ENCODE measurements at places on chromosomes 1 and 21.
A peak's percentile ranks its signal among the peaks of the same experiment; 100 is the strongest.

GRCh38 chr1:246058466-246058865 is 448.6 kb downstream of the SMYD3 start:
- DNase-seq, result no peak

- no peak for DNase-seq
Measured at GRCh38 chr1:154629061-154629674, 21.2 kb upstream of the ADAR start.

DNA sequence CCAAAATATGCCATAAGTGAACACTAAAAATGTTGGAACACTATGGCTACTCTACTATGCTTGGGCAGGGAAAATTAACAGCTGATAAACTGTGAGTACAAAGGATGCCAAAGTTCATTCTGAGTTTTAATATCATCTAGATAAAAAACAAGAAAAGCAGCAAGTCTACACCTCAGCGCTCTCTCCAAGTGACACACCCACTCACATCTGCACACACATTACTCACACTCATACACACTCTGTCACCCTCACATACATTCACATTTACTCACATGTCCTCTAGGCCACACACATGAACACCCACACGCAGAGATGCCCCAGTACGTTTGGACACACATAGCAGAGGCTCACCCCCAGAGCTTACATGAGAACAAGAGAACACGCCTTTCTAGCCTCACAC is 87.3 kb upstream of the RAB4A start:
- DNase-seq, result no peak

DNA sequence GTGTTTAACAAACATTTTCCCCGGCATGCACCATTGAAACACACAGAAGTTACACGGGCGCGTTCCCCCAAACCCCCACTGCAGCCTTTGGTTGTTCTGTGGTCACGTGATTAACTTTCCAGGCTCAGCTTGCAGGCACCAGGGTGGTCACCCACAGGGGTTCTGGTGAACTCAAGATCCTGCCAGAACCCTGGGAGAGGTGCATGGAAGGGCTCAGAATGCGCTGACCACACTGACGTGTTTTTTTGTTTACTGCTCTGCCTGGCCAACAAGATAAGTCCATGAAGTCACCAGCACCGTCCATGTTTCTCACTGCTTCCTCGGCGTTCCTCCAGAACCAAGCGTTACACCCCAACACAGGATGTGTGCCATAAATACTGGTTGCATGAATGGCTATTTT is 229.5 kb upstream of the VAMP3 start:
- DNase-seq, result no peak

DNA sequence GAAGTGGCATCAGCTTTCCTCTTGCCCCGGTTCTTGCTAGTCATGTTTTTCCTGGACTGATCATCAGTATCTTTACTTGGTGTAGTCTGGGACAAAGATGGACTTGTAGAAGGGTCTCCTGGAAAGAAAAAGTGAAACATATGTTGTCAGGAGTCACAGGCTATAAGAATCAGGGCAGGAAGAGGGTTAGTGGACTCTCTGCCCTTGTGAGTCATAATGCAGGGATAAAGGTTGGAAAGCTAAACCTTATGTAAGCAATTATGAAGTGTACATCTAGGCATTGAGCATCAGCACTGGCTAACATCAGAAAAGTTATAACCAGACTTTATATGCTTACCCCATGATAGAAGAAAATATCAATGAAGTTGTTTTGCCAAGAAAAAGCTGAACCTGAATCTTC is 51.2 kb downstream of the XKR8 start:
- DNase-seq, result no peak

DNA sequence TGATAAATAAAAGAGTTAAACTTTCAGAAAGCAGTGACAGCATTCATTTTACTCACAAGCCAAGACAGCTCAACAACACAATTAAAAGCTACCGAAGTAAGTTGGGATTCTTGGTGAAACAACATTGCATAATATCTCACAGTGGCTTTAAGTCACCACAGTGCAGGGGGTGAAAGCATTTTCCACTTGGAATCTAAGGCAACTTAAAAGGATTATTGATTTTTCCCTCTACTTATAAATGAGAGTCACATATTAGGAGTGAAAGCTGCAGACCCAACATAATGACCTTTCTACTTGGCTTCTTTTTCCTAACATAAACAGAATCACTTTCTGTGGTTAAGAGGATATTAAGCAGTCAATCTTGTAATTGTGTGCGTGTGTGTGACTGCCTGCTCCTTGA is 536.6 kb upstream of the CXADR start:
- no peak for DNase-seq

DNA sequence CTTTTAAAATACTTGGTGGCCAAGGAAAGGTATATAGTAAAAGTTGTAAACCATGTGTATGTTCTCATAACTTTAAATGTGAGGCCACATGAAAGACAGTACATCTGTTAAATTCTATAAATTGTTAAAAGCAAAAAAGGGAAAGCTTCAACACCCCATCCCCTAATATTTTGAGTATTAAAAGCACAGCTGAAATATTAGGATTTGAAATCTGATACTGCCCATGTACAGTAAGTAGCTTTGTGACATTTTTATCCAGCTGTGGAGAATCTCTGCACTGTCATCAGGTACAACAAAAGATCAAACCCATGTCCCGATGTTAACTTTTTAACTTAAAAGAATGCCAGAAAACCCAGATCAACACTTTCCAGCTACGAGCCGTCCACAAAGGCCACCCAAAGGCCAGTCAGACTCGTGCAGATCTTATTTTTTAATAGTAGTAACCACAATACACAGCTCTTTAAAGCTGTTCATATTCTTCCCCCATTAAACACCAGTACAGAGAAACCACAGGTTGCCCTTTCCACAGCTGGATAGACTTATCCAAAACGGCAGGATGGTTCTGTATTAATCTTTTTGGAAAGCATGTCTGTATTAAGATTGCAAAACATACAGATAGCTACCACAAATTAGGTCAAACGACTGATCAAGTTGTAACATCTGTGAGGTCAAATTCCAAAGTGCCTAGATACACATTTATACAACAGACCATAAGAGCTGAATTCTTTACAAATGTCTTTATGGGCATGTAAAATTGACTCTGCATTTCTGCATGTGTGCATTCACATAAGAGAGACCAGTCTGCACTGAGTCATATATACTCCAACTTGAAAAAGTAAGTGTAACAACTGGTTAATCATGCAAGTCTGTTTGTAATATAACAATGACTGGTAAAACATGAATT is 5.2 kb downstream of the IRF2BP2 start:
- peak; percentile 39 for DNase-seq

DNA sequence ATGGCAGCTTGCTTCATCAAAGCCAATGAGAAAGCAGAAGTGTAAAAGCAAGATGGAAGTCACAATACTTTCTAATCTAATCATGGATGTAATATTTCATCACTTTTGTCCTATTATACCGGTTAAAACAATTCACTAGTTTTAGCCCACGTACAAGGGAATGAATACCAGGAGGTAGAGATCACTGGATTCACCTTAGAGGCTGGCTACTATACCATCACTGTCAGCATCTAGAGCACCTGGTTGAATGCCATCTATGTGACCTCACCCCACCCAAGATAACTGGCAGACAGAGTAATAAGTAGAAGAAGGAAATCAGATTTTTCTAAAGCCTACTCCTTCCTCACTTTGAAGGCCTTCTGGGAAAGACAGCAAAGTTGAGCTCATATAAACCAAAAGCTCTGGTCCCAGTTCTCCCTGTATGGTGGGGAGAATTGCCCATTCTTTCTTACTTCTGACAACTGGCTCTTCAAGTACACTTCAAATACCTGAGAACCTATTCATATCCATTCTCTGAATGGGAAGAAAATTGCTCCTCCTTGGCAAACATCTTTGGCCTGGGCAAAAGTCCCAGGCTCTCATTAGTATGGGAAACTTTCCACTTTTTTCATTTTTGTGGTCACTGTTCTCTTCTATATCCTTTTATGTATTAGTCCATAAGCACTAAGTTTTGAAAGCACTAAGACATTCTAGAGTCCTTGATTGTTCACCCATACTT is 24.8 kb downstream of the HSD3B1 start:
- no peak for DNase-seq

DNA sequence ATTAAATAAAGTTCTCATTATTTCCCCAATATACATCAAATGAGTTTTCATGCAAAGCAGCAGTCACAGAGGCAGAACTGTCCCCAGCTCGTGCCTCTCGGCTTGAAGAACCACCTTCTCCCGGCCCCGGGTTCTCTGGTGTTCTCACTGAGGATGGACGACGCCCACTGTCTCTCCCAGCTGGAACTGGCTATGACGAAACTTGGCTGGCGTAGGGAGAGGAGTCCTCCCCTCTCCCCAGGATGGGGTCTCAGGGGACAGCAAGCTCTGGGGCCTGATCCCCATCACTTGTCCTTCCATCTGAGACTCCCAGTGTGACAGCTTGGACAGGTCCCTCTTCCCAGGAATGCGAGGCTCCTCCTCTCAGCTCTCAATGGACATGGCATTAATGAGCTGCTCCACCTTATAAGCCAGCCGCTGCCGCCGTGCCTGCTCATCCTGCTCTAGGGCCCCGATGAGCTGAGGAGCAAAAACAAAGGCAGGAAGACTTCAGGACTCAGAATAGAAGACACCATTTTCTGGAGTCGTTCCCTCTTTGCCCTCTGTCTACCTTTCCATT is 116.0 kb upstream of the CD34 start:
- no peak for DNase-seq

DNA sequence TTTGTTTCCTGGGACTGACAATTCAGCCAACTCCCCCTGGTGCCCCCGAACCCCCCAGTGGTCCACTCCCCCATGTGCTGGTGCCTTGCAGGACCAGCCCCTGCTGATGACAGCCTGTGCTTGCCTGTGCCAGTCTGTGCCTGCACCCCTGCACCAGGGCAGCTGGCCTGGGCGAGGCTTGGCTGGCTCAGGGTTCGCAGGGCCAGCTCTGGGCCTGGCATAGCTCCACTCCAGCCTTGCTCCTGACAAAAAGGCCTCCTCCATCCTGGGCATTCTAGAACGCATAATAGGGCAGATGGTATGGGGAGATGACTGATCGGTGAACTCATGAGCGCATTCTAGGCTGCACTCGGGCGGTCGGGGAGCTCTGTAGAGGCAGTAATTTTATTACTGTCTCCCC is 5.4 kb downstream of the CNTN2 start:
- no peak for DNase-seq

GRCh38 chr1:184388319-184388889 is 1.6 kb downstream of the C1orf21 start:
- no peak for DNase-seq

DNA sequence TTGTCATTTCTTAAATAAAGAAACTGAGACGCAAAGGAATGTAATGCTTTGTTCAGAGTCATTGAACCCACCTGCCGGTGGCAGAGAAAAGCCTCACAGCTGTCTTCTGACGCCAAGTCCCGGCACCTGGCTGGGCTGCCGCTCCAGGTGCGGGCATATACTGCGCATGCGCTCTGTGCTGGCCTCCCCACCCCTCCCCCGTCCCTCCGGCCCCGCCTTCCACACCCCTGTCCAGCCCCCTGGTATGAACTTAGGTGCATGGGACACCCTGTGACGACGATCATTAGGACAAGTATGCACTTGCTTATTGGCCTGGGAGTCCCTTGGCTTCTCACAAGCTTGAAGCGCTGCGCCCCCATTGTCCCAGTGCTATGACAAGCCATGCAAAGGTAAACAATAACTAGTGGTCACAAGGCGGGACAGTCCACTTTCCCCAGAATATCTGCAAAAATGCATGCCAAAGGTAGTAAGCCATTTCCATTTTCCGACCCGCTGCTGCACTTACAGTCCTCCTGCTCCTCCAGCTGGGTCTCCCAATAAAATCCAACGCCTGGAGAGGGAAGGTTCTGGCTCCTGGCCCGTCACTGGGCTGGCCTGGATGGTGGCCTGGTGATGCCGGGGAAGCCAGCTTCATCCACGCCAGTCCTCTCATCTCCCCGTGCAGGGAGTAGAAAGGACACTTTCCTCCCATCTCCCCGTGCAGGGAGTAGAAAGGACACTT is 100.4 kb downstream of the PSMG1 start:
- no peak for DNase-seq

- DNase-seq, result peak; percentile 90
Measured at GRCh38 chr1:2546515-2547209, 9.5 kb upstream of the TNFRSF14 start.

DNA sequence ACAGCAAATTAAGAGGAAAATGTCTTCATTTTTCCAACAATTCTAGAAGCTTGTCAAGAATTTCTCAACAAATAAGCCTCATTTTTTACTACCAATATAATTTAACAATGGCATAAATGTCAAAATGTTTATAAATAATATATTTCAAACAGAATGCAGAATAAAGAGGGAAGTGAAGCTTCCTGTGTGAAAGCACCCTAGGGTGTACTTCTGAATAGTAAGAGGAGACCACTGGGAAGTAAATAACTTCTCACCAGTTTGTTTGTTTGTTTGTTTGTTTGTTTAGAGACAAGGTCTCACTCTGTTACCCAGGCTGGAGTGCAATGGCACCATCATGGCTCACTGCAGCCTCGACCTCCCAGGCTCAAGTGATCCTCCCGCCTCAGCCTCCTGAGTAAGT is 244.3 kb downstream of the SLC45A1 start:
- no peak for DNase-seq

DNA sequence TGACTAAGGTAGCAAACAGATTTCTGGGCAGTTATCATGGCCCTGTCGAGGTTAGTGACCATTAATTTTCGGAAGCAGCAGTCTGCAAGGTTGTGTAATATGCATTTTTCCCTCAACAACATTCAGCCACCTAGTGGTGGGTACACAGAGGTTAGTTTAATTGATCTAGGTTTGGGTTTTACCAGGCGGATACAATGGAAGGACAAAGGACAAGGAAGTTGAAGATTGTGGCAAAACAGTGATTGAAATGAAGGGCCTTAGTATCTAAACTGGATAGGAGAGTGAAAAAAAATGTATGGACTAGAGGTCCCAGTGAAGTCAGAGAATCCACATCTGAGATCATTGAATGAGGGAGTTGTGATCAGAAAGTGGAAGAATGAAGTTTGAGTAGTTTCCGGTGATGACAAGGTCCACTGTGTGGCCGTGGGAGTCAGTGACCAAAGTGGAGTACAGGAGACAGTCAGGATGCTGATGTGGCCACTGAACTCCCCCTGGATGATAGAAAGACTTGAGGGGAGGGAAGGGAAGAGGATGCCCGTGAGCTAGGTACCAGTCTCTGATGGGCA is 2.8 kb downstream of the ARMH1 start:
- DNase-seq, result peak; percentile 33

- DNase-seq, result no peak
Measured at GRCh38 chr1:25679171-25679570, 62.6 kb downstream of the MAN1C1 start.

- DNase-seq, result no peak
Measured at GRCh38 chr1:219490566-219490965, 122.3 kb downstream of the ZC3H11B start.

GRCh38 chr1:100942304-100943046 is 46.6 kb downstream of the SLC30A7 start:
- DNase-seq, result no peak

- DNase-seq, result peak; percentile 68
Measured at GRCh38 chr1:244047621-244048255, 3.3 kb upstream of the ZBTB18 start.

GRCh38 chr21:31537872-31538576 is 121.5 kb upstream of the SOD1 start:
- no peak for DNase-seq
